ENCODE measurements at places on chromosomes 6 and 20.

GRCh38 chr6:100506651-100507050 is 41.9 kb upstream of the SIM1 start:
- DNase-seq = peak; percentile 29

GRCh38 chr6:47736083-47736700 is 37.8 kb downstream of the ADGRF4 start:
- no peak for DNase-seq

GRCh38 chr6:151002491-151002935 is 137.0 kb downstream of the MTHFD1L start:
- DNase-seq = no peak

DNA sequence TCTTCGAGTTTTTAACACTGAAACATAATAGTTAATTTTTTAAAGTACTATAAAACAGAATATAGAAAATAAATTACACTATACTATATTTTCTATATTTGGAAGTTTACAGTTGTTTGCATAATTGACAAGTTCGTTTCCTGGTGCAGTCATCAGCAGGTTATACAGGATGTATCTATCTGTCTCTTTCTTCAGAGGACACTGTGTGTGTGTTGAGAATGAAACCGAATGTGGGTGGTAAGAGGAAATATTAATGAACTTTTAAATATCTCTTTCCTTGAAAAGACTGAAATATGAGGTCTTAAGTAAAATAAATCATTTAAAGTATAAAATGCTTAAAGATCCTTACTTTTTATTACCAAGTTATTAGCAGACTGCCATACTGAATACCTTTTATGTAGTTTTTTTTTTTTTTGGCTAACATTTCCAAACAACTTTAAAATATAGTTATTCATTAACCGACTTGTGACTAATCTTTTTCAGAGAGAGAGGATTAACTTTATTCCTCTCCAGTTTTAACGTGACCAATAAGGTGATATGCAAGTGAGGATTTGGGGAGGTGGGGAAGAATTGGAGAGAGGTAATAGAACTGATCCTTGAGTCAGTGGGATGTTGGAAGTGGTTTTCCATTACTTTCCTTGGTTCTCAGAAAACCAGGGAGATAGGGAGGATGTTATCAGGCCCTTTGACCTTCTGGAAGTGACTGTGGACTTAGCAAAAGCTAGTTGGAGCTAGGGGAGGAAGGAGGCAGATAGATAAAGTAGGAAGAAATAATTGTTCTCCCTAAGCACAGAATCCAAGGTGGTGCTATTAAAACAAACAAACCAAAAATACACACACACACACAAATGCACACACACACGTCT is 380.0 kb upstream of the FLRT3 start:
- peak; percentile 5 for DNase-seq

DNA sequence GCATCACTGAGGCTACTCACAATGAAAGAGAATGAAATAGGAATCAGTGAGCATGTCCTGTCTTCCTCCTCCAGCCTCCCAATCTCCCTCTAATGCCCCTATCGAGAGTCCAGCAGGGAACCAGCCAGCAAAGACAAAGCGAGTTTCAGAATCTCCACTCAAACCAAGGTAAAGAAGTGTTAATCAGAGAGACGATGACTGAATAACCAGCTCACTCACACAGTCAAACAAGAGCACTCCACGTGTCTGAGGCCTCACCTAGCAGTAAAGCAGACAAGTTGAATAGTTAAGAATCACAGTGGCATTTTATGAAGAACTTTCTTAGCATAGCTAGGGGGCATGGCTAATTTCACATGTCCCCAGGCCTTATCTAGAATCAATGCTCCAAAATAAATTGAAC is 3.3 kb upstream of the TREM1 start:
- no peak for DNase-seq

Data from RCC 7860 (cell line).